CD8-positive, alpha-beta memory T cell (primary cell): ENCODE measurements at places on chromosomes 2 and 18. TPM values are rescaled to one million over a fixed set of nuclear protein-coding genes. Genes with fewer than 3 reads are reported as not detected.

GPR45 gene
- not detected for total RNA-seq

- DNase-seq = no peak
- no peaks in the 10 kb centered on the region for H3K4me1 ChIP-seq
- H3K27ac ChIP-seq = no peak overlapping the region
- H3K36me3 ChIP-seq = no peaks in the 10 kb centered on the region
- H3K4me3 ChIP-seq = no peak overlapping the region
Observed at GRCh38 chr2:119323459-119323858, 43.2 kb downstream of the C2orf76 start.

DNA sequence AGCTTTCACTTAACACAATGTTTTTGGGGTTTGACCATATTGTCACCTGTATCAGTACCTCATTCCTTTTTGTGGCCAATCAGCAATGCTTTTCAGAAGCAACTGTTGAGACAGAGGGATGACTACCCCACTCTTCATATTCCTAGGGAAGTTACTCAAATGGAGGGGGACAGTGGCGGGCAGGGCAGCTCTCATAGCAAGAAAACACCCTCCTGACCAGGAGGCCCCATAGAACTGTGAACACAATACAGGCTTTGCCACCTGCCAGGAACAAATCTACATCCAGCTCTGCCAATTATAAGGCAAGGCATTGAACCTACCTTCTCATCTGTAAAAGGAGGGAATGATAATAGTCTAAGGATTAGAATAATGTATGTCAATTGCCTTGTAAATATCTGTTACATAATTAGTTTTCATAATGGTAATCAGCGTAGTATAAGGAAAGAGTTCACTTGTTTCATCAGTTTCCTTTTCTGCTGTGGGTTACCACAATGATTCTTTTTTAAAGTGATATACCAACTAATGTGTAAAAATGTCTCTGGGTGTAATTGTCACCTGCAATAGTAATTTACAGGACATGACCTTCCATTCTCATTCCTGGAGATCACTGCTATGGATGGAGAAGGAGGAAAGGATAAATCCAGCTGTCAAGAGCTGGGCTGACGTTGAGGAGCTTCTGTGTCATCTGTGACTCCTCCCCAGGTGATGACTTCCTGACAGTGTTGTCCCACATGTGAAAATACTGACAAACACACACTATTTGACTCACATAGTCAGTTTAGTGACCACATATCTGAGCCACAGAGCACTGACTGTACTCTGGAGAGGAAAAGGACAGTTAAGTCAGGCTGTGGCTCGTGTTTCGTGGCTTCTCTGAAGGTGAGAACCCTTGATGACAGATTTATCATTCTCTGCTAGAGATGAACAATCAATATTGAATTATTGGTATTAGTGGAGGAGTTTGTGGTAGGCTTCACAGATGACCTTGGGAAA is 13.5 kb downstream of the ALPK2 start:
- H3K4me3 ChIP-seq = peak overlapping the region; percentile 51
- H3K27ac ChIP-seq = peak overlapping the region; percentile 52
- DNase-seq = peak; percentile 33
- no peaks in the 10 kb centered on the region for H3K27me3 ChIP-seq
- H3K4me1 ChIP-seq = peaks cover 43% of the 10 kb centered on the region
- H3K36me3 ChIP-seq = no peaks in the 10 kb centered on the region

- H3K27me3 ChIP-seq = no peaks in the 10 kb centered on the region
- H3K4me3 ChIP-seq = no peak overlapping the region
- DNase-seq = no peak
- H3K36me3 ChIP-seq = no peaks in the 10 kb centered on the region
- no peak overlapping the region for H3K27ac ChIP-seq
Observed at GRCh38 chr2:58407487-58407886, 166.4 kb upstream of the FANCL start.

DNA sequence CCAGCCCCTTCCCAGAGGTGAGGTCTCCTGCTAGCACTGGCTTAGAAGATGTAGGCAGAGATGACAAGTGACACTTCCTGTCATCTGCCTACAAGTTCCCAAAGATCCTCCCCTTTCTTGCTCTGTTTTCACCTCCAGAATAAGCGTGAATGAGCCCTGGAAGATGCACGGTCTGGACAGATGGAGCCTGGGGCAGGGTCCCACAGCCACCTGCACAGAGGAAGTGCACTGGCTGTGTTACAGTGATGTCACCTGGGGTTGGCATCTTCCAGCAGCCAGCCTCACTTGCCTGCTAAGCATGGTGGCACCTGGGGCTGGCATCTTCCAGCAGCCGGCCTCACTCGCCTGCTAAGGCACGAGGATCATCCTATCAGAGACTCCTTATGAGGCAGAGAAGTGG is 32.3 kb downstream of the TMEM18 start:
- no peak overlapping the region for H3K4me3 ChIP-seq
- H3K36me3 ChIP-seq = no peaks in the 10 kb centered on the region
- no peaks in the 10 kb centered on the region for H3K4me1 ChIP-seq
- no peaks in the 10 kb centered on the region for H3K27me3 ChIP-seq
- H3K27ac ChIP-seq = no peak overlapping the region

GRCh38 chr2:152627351-152627957 is 89.8 kb downstream of the PRPF40A start:
- H3K36me3 ChIP-seq = no peaks in the 10 kb centered on the region
- H3K27ac ChIP-seq = no peak overlapping the region
- no peaks in the 10 kb centered on the region for H3K27me3 ChIP-seq
- no peak overlapping the region for H3K4me3 ChIP-seq
